ENCODE measurements at places on chromosomes 7 and 10.

- DNase-seq: no peak
Measured at GRCh38 chr7:29447828-29448227, 115.8 kb upstream of the PRR15 start.

DNA sequence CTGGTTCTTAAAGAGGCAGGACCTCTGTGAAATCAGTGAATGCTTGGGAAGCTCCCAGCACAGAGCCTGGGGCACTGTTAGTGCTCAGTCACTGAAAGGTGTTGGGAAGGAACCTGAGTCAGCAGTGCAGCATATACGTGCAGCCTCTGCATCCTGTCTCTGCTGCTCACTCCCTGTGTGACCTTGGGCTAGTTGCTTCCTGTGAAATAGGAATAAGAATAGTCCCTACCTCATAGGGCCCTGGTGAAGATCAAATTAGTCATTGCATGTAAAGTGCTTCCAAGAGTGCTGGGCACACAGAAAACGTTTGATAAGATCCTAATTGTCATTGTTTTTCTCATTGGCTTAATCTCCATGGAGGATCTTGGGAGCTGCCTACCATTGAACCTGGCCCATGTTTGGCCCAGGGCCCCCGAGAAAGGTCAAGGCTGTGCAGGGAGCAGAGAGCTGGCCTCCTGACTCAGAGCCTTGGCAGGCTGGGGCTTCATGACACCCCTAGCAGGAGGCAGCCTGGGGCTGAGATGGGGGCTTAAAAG lies 73.3 kb upstream of the COL13A1 start:
- no peak for DNase-seq

- no peak for DNase-seq
Measured at GRCh38 chr7:157293413-157293788, 43.4 kb upstream of the DNAJB6 start.

- no peak for DNase-seq
Measured at GRCh38 chr7:124084024-124084423, 51.2 kb upstream of the TMEM229A start.

- no peak for DNase-seq
Measured at GRCh38 chr10:13448216-13448615, 80.6 kb downstream of the BEND7 start.

- DNase-seq: no peak
Measured at GRCh38 chr7:106812027-106812643, 52.9 kb upstream of the PIK3CG start.

DNA sequence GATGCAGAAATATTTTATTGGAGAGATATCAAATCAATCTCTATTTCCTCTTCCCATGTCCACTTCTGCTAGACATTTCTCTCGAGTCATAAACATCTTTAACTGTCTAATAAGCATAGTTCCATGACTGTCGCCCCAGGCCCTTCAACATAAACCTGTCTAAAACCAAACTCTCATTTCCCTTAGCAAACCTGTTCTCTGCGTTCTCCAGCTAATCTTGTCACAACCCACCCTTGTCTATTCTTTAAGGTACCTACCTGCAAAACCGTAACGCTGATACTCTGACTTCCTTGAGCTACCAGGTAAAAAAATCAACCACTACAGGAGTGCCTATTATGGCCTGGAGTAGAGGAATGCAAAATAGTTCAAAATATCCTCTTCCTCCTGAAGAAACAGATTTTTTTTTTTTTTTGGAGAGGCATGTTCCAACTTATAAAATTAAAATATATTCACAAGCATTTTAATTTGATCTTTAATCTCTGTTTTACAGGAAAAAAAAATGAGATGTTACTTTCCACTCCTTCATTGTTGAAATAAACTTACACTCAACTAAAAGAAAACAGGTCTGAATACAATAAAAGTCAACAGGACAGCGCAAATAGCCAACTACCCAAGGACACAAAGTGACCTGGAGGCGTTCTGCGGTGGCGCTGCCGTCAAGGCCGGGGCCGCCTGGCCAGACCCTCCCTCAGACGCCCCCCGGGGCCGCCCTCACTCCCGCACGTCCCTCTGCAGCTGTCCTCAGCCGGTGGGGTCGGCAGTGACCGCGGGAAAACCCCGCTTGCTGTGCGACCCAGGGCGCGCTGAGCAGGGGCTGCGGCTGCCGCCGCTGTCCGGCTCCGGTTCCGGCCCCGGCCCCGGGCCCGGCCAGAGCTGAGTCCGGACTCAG lies 765 bp downstream of the SLC25A40 start:
- peak; percentile 23 for DNase-seq

DNA sequence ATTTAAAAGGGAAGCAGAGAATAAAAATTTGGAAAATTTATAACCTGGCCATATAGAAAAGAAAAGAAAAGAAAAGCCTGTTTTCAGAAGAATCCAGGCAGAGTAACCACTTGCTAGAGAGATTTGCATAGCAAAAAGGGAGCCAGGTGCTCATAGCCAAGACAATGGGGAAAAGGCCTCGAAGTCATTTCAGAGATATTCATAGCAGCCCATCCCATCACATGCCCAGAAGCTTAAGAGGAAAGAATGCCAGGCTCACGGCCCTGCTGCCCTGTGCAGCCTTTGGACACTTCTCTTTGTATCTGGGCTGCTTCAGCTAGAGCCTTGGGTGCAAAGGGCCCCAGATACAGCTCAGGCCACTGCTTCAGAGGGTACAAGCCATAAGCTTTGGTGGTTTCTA lies 159.8 kb downstream of the CCDC7 start:
- DNase-seq: no peak

DNA sequence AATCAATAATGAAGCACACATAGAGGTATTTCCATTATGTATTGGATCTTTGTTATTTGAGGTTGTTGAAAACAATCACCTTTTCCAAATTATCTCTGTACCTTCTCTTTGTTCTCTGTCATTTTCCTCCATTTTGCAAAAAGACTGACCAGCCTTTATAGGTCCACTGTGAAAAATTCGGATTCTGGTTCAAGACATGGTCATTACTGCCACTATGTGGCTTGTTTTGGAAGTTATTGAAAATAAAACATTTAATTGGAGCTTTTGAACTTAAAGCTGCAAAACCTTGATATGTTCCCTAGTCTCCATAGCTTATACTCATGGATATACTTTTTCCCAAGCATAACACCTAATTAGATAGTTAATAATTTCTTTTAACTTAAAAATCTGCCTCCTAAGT lies 1094.4 kb downstream of the NRG3 start:
- no peak for DNase-seq

DNA sequence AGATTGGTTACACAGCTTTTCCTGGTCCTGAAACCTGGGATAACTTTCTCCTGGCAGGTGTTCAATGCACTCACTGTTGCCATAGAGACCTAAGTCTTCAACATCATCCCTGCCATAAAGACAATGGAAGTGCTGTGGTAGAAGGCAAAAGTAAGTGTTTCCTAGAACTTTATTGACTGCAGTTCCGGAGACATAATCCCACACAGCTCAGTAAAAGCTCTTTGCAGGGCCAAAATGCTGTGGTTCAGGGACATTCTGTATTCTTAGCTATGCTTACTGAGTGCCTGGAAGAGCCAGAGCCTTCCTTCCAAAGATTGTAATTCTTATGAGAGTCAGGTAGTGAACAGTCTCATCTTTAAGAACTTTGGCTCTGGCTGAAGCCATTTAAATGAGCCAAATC lies 5.3 kb downstream of the WIPF3 start:
- DNase-seq: no peak

DNA sequence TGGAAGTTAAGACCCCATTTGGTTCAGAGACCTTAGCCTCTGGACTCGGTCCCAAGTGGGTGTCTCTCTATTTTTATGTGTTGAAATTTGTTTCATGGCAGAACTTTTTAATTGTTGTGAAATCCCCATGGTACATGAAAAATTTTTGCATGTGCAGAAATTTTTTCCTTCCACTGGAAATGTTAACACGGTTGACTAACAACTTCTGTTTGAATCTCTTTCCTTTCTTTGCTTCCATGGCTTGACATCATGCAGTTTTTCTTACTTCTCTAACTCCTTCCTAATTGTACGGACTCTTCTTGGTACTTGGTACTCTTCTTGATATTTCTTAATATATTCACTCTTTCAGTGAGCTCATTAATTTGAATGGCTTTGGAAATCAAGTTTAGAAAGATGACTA lies 18.3 kb downstream of the MDFIC start:
- DNase-seq: no peak

GRCh38 chr10:101273741-101274140 lies 44.5 kb upstream of the LBX1 start:
- DNase-seq: no peak

GRCh38 chr10:28962768-28963167 lies 285.4 kb downstream of the BAMBI start:
- no peak for DNase-seq

DNA sequence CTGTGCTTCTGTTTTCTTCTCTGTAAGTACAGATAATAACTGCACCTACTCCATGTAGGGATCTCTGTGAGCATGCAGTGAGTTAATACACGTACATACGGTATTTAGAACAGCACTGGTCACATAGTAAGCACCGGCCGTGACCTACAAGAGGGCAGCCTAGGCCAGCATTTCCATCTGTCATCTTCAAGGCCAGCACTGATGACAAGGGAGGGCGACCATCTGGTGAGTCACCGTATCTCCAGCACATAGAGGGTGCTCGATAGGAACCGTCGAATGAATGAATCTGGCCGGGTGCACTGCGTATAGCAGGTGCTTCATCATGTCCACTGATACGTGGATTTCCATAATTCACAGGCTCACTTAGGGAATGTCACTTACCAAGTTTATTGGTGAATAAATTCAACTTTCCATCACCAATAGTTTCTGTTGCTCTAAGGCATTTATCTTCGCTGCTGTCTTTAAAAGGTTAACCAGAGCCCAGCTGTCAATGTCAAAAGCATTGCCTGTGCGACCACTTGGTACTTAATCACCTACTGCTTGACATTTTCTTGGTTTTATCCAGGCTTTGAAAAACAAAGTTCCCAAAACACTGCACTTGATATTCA lies 8.3 kb downstream of the NOD1 start:
- no peak for DNase-seq

DNA sequence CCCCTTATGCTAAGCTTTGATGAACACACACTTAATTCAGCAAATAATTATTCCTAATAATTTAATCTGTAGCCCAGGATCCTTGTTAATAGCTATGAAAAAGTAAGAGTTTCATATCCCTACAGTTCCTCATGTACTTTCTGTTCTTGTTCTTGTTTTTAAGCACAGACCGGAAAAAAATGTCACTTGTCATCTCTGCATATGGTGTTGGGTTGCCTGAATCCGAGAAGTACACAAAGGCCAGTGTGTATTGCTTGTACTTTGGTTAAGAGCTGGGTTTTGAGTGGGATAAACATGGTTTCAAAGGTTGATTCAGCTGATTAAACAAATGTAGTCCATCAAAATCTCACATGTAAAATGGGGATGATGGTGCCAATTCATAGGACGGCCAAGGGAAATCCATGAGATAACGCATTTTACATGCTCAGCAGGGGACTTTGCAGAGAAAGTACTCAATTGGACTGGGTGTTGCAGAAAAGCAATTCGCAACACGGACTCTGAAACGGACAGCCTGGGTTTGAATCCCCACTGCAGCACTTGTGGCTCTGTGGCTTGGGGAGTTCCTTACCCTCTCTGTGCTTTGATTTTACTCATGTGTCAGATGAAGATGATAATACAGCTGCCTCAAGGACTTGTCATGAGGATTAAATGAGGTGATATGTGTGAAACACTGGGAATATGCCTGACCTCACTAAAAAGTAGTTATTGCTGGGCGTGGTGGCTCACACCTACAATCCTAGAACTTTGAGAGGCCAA lies 71.7 kb downstream of the MAP3K8 start:
- DNase-seq: no peak

DNA sequence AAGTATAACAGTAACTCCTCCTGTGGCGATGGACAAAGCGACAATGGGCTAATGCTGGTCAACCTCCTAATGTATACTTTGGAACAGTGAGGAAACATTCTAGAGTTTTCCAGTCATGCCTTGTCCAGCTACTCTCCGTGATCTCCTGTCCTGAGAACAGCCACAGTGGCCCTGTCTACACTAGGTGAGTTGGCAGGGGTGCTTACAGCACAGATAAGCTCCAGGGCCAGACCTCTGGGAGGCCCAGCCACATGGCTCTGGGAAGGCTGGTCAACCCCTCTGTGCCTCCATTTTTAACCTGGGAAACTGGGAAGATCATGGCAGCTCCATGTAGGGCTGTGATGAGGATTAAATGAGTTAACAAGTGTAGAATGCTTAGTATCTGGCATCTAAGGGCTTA lies 57.0 kb downstream of the CLEC2L start:
- DNase-seq: no peak

- no peak for DNase-seq
Measured at GRCh38 chr10:23834091-23834490, 374.8 kb upstream of the KIAA1217 start.

DNA sequence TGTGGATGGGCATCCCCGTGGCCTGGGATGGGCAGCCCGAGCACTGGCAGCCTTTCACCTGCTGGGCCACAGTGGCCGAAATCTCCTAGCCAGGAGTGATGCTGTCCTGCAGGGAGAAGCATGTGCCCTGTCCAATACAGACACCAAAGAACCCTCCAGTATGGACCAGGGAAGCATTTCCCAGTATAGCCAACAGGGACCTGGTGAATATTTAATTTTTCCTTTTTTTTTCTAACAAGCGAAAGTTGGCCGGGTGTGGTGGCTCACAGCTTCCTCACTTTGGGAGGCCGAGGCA lies 11.0 kb downstream of the IMPDH1 start:
- no peak for DNase-seq

DNA sequence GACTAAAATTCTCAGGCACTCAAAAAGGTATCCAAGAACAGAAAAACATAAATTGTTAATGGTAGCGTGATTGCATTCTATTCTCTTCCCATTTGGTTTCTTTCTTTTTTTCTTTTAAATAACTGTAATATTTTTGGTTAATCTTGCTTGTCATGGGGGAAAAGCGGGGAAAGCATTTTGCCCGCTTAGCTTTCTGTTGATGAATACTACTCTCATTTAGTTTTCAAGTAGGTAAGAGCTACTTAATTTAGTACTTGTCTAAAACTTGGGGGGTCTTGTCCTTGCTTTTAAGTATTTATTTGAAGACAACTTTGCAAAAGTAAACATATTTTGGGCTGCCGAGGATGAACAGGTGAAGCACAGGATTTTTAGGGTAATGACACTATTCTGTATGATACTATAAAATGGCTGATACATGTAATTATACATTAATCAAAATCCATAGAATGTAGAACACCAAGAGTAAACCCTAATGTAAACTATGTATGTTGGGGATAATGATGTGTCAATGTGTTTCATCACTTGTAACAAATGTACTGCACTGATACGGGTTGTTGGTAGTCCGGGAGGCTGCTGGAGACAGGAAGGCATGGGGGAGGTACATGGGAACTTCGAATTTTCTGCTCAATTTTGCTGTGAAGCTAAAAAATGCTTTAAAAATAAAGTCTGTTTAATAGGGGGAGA lies 1.7 kb downstream of the TES start:
- no peak for DNase-seq

- no peak for DNase-seq
Measured at GRCh38 chr10:92787557-92788152, 60.7 kb upstream of the EXOC6 start.

DNA sequence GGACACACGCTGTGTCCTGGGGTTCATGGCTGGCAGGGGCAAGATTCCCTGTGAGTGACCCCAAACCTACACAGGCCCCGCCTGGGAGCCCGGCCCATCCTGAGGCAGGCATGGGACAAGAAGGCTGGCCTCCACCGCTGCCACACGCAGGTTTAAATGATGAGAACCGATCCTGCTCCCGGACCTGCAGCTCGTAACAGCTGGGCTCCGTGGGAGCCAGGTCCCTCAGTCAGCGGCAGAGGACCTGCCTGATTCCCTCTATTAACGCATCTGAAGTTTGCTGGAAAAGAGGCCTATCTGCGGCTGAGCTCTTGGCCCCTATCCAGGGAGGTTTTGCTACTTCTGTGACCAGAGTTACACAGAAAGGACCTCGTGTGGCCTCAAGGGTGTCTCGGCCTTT lies 112.3 kb downstream of the VIPR2 start:
- DNase-seq: no peak

- no peak for DNase-seq
Measured at GRCh38 chr7:30934225-30934624, 22.6 kb downstream of the AQP1 start.

All from activated CD8-positive, alpha-beta memory T cell treated with anti-CD3 and anti-CD28 coated beads, Interleukin-2, amount 50 U/mL, for 4 hours (primary cell).